ENCODE measurements at places on chromosomes 12 and 14. TPM values are rescaled to one million over a fixed set of nuclear protein-coding genes. Genes with fewer than 3 reads are reported as not detected.

DNA sequence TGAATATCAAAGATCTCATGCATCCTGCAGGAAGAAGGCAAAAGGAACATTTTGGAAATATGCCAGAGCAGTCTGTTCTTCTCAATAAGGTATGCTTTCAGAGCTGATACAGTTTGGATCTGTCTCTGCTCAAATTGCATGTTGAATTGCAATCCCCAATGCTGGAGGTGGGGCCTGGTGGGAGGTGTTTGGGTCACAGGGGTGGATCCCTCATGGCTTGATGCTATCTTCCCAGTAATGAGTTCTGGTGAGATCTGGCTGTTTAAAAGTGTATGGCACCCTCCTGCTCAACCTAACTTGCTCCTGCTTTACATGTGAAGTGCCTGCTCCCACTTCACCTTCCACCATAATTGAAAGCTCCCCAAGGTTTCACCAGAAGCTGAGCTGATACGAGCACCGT, 76.6 kb downstream of the RIN3 start:
- DNase-seq: no peak

- DNase-seq: no peak
Observed at GRCh38 chr14:69081271-69081670, 71.6 kb downstream of the DCAF5 start.

- no peak for DNase-seq
Observed at GRCh38 chr14:65834812-65835211, 422.3 kb downstream of the FUT8 start.

GRCh38 chr12:95258151-95258550, 40.5 kb downstream of the VEZT start:
- DNase-seq: no peak

- no peak for DNase-seq
Observed at GRCh38 chr12:115936997-115937916, 340.2 kb downstream of the MED13L start.

DNA sequence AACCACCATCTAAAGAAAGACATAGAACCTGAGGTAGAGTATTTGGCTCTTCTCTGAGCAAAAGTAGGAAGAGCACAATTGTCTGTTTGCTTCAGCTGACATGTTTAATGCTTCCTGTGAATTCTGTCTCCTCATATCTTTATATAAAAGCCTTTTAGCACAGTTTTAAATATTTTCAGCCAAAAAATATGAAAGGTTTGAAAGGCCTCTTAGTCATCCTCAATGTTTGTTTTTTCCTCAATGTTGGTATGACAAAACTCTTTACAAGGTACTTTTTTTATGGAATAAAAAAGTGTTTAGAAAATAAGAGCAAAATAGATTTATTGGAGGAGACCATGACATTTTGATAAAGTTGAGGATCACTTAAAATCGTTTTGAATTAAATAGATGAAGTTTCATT, 360.9 kb downstream of the NAV3 start:
- DNase-seq: no peak

DNA sequence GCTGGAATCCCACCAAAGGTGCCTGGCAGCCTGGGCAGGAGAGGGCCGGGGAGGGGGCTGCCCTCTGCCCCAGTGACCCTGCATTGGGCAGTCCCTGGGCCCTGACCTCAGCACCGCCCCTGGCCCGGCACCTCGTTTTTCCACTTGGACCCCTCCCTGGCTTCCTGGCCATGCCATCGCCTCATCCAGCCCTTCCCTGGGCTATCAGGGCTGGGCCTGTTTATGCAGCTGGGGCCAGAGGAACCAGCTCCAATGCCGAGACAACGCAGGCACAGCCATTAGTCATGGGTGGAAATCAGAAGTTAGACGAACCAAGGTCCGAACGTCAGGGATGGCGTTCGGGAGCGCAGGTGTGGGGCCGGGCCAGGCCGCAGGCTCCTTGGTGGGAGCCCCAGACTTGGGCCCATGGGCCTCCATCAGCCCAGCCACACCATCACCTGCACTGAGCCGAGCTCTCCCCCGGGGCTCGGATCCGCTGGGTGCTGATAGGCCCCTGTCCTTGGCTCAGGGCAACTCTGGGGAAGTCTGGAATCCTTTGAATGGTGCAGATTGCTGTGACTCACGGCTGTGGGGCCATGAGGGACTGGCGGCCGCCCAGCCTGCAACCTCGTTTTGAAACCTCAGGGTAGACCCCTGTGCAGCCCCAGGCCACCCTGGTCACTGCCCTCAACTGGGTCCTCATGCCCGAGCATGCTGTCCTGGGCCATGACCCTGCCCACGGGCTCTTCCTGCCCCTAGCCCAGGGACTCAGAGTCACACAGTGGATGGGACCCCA, 169.4 kb downstream of the KIF26A start:
- DNase-seq: no peak

GRCh38 chr12:80567401-80567800, 123.4 kb downstream of the PTPRQ start:
- DNase-seq: no peak

- DNase-seq: peak; percentile 21
Observed at GRCh38 chr12:109739747-109740693, 26.4 kb downstream of the FAM222A start.

DNA sequence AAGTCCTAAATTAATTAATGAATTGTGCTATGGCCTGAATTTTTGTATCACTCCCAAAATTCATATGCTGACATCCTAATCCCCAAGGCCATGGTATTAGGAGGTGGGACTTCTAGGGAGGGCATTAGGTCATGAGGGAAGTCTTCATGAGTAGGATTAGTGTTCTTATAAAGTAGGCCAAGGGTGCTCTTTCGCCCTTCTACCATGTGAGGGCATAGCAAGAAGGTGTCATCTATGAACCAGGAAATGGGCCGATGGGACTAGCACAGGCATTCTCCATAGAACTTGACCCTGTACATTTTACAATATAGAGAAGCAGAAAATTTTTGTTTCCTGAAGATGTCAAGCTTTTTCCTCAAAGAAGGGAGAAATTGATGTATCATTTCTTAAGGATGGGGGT, 12.5 kb downstream of the SYT10 start:
- no peak for DNase-seq

DNA sequence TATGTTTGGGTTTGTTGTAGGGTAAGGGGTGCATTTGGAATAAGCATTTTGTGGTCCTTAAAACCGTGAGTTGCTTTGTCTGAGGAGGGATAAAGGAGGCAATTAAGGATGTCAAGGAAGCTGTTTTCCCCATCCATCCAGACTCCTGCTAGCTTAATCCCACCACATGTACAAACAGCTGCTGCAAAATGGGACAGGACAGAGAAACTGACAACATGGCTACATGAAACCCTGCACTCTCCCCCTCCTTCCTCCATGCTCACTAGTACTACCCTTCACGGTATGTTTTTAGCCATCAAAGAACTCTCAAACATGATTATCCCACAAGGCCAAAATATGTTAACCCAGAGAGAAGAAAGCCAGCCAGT, 20.6 kb downstream of the ST8SIA1 start:
- DNase-seq: no peak

GRCh38 chr14:63855281-63855680, 2.5 kb downstream of the SYNE2 start:
- no peak for DNase-seq

- no peak for DNase-seq
Observed at GRCh38 chr14:98903371-98903770, 368.6 kb downstream of the BCL11B start.

DNA sequence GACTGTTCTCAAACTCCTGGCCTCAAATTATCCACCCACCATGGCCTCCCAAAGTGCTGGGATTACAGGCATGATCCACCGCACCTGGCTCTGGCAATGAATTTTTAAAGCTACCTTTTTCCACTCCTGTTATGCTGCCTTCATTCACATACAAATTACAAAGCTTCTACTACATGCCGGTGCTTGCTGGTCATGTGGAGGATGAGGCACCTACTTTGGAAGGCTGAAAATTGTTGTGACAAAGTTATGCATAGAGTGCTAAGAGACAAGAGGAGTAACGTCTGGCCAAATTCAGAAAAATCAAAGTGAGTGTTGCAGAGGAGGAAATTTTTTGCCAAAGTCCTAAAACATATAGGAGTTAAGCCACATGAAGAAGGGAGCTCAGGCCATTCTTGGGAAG, 191.7 kb upstream of the PPFIA2 start:
- DNase-seq: no peak

DNA sequence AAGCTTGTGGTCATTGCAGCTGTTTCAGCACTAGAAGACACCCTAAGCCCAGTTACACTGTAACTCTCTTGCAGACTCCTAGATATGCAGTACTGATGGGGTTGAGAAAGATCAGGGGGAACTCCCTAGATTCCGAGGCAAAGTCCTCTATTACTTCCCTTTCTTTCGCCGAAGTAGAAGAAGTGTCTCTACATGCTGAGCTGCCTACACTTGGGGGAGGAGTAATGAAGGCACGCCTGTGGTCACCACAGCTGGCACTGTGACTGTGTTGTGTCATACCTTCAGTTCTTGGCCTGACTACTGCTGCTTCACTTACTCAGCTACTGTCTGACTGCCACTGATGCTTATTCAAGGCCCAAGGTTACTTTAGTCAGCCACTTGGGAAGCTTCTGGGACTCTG, 35.1 kb upstream of the RPL10L start:
- DNase-seq: no peak

DNA sequence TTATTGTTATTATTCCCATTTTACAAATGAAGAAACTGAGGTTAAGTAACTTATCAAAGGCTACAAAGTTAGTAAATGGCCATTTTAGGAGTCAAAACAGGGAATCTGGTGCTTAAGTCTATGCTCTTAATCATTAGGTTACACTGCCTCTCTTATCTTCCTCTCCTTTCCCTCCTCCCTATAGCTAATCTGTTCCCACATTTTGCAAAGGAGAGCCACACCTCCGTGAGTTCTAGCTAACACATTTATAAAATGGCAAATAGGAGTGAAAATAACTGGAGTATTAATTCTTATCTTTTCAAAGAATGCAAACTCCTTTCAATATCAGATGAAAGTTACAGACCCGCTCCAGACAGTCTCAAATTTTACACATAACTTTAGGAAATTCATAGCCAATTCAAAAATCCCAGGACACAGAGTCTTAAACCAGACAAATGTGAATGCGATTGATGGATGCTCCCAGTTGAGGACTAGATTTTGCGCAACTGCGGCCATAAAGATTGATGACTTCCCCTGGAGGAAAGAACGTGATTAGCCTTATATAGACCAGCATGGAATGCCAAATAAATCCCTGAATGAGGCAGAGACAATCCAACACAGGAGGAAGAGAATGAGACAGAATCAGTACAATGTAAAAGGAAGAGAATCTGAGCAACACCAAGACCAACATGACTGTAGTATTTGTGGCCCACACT, 225.0 kb upstream of the ARID2 start:
- no peak for DNase-seq

DNA sequence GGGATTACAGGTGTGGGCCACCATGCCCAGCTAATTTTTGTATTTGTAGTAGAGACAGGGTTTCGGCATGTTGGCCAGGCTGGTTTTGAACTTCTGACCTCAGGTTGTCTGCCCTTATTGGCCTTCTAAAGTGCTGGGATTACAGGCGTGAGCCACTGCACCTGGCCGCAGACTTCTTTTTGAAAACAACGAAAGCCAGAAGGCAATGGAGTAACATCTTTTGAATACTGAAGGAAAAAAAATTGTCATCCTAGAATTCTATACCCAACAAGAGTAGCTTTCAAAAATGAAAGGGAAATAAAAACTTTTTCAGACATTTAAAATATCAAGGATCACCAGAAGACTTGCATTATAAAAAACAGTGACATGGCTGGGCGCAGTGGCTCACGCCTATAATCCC, 38.7 kb upstream of the CTDSP2 start:
- DNase-seq: no peak

- no peak for DNase-seq
Observed at GRCh38 chr12:81296556-81297305, 218.9 kb downstream of the ACSS3 start.

GRCh38 chr12:58029260-58029659, 87.9 kb downstream of the ATP23 start:
- DNase-seq: no peak

DNA sequence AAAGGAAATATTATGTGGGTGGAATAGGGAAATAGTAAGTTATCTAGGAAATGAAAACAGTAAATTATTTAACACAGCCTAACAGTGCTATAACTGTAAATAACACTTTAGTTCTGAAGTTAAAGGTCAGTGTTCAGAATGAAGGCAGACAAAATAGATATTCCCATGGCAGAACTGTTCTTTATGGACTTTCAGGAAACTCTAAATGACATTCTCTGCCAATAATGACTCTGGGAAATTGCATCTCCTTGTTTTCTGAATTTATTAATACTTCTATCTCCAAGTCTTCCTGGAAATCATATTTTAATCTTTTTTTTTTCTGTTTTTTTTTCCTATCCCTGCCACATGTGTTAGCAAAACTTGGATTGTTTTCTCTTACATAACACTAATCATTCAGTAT, 101.4 kb downstream of the PDE3A start:
- no peak for DNase-seq

DNA sequence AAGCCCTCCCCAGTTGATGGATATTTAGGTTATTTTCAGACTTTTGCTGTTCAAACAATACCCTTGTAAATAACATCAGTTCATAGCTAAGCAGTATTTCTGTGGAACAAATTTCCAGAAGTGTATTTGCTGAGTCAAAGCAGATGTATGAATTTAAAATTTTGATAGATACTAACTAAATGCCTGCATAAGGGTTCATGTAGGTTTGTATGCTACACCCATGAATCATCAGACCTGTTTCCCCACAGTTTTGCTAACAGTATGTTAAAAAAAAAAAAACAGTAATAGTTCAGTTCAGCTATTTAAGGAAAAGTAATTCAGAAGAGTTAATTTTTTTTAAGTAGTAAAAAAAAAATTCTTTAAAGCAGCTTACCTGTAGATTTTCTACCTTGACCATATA, 236.1 kb upstream of the DIO2 start:
- no peak for DNase-seq

RNASE1 gene
- 283 TPM for total RNA-seq

DAD1 gene
- 149 TPM for total RNA-seq

TGM1 gene
- total RNA-seq: 2.7 TPM

RAD52 gene
- 6.4 TPM for total RNA-seq

SOAT2 gene
- total RNA-seq: 0.12 TPM

IL22 gene
- total RNA-seq: not detected

Measured in left ventricle myocardium superior (tissue), 1 donor.